Brain microvascular endothelial cell (primary cell): ENCODE measurements at places on chromosomes 2 and 18.

- no peak for DNase-seq
These were observed 145.9 kb downstream of the COPS8 start for GRCh38 chr2:237231593-237231992.

- DNase-seq, result no peak
These were observed 343.1 kb upstream of the SLC39A10 start for GRCh38 chr2:195313962-195314361.

- DNase-seq, result no peak
These were observed 252.9 kb upstream of the SIX3 start for GRCh38 chr2:44688456-44689124.

DNA sequence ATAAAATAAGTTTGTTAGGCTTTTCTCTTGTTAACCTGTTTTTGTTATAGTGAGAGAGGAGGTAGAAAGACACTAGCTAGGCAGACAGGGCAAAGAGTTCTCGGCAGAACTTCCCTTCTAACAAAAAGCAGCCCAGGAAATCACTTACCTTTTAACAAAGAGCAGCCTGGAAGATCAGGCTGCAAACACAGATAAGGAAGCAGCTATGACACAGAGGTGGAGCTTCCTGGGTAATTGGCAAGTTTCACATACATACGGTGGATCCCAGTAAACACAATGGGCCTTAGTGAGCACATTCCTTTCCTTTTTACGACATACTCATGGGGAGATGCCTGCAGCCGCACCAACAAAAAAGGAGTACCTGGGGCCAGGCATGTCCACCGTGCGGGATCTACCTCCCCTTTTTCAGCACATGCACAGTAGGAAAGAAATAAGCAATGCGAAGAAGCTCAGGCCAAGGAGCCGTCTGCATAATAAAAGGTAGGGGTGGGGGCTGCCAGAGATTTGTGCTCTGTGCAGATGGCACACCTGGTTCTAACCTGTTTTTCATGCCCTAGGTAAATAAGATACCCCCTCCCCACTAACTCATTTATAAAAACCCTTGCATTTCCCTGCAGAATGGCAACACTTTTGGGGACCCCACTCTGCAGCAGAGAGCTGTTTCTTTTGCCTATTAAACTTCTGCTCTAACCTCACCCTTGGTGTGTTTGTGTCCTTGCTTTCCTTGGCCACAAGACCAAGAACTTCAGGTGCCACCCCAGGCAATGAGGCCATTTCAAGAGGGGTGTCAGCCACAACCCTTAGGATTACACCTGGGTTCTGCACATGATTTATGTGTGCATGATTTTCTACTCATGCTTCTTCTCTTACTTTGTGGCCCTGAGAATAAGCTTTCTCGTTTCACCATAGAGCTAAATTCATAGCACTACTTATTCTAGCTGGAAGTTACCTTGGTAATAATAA is 26.5 kb downstream of the MDH1 start:
- DNase-seq, result peak; percentile 41

GRCh38 chr2:10441948-10442347 is 6.2 kb downstream of the ODC1 start:
- DNase-seq, result no peak

DNA sequence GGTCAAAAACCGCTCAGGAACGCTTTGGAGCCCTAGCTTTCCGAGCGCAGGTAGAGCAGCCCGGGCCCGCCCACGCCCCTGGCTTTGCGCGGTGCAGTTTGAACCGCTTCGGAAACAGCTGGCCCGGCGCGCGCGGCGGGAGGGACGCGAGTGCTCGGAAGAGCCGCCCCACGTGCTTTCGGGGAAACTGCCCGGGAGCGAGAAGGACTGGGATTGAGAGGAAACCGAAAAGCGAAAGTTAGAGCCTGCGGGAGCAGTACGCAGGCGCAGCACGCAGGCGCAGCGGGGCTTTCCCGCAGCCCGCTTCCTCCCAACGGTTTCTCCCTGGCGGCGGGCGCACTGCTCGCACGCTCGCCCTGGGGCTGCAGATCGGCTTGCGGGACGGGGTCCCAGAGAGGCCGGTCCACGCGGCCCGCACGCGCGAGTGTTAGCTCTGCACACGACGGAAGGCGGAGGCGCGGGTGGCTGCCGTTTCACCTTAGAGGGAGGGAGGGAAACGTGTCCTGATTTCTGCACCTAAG is 6.3 kb upstream of the STAT1 start:
- DNase-seq, result peak; percentile 90
